Mesothelial cell of epicardium (in vitro differentiated cells): ENCODE measurements at places on chromosomes 11 and 22.
A peak's percentile ranks its signal among the peaks of the same experiment; 100 is the strongest.

DNA sequence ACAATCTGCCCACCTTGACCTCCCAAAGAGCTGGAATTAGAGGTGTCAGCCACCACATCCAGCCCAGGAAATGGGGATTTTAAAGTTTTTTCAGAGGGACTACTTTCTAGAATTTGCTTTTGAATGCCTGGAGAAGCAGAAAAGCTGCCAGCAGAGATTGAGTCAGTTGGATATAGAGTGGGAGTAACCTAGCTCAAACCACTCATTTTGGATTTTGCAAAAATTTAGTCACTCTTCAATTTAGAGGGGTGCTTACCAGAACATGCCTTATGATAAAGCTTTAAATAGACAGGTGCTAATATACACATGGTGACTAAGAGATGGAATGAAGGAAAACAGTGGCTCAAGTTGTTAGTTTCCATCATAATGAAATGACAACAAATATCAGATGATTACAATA lies 26.5 kb upstream of the PSMA1 start:
- DNase-seq = no peak

- DNase-seq = peak; percentile 65
Observed at GRCh38 chr11:64070314-64070681, 34.6 kb downstream of the FLRT1 start.

GRCh38 chr11:93626038-93626437 lies 35.4 kb upstream of the CEP295 start:
- DNase-seq = no peak

DNA sequence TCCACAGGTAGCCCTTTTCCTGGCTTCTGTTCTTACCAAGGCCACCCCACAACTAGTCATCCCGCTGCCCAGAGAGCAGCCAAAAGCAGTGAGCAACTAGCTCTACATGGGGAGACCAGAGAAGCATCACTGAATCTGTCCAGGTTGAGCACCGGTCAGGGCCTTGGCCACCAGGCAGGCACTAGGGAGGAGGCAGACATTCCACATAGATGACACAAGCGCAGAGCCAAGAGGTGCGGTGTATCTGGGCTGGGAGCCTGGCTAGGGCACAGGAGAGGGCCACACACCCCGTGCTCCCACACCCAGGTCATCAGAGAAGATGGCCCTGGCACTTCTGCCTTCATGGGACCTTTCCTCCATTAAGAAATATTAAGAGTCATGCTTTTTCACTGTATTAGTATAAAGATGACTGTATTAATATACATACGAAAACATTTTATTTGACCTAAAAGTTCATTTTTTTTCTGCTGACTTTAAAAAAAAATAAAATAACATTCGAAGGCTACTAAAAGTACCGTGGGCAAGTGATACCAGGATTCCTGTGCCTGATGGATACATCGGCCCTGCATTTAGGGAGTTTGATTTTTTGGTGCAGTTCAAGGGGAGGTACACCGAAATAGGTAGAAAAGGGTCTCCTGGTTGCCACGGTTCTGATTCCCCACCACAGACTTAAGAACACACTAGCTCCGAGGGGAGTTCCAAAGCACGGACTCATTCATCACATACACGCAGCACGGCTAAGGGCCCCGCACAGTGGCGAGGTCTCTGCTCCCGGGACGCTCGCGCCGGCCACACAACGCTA lies 1.2 kb downstream of the DGCR2 start:
- no peak for DNase-seq
